EL (cell line): ENCODE measurements at places on chromosomes 1 and 21.
A peak's percentile ranks its signal among the peaks of the same experiment; 100 is the strongest.

DNA sequence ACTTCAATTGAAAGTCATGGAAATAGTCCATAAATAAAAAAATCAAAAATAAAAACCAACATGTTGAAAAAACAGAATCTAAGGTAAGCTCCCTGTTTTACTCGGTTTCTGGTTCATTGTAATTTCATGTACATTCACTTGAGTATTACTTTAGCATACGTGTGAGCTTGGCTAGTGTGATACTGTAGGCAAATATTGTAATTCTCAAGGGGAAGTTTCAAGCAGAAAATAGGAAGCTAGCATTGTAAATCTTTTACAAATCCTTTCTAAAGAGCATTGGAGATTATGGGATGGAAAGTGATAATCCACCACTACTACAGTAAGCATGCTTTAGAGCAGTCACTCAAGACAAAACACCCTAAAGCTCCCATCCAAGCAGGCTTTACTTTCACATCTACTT is 3.3 kb upstream of the LPAR3 start:
- DNase-seq, result no peak

GRCh38 chr1:198443365-198444233 is 96.9 kb downstream of the ATP6V1G3 start:
- DNase-seq, result peak; percentile 93

DNA sequence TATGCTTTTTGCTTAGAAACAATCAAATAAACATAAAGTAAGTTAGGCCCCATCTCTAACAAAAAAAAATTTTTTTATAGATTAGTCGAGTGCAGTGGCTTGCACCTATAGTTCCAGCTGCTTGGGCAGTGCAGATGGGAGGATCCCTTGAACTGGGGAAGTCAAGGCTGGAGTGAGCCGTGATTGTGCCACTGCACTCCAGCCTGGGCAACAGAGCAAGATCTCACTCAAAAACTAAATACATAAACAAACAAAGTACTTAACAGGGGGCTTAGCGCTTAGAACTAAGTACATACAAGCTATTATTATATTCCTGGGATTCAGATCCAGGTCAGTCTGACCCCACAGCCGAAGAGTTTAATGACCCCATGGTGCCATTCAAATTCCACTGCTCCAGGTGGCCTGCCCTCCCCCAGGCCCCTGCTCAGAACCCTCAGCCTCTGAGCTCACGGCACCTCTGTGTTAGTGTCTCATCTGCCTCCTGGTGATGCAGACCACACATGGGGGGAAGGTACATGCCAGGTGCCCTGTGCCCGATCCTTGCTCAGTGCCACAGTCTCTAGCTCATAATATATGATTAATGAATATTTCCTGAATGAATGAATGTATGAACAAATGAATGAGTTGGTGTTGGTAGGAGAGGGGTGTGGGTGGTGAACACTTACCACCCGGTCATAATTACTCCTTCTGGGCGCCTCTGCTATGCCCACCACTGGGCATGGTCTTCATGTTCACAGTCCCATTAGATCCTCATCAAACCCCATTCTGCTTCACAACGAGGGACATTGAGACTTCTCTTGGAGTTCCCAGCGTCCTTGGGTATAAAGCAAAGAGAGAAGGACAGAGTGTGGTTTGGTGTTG is 14.6 kb downstream of the NCMAP start:
- DNase-seq, result no peak

GRCh38 chr1:17617787-17618557 is 78.5 kb downstream of the ARHGEF10L start:
- DNase-seq, result peak; percentile 75

GRCh38 chr1:174324939-174325338 is 122.8 kb upstream of the GPR52 start:
- no peak for DNase-seq

DNA sequence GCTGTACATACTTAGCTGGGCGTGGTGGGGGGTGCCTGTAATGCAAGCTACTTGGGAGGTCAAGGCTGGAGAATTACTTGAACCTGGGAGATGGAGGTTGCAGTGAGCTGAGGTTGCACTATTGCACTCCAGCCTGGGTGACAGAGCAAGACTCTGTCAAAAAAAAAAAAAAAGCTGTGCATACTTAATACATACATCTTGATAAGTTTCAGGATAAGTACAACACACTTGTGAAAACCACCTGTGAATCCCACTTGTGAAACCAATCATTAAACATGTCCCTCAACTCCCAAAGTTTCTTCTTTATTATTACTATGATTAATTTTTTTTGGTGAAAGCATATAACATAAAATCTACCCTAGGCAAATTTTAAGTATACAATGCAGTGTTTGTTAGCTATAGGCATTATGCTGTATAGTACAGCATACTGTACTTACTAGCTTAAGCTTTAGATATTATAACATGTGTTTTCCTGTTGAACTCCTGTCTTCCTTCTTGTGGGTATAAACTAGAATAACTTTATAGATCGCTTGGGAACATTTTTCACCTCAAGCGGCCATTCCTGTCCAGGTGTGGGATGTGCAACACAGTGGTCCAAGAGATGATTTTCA is 41.4 kb downstream of the DISC1 start:
- no peak for DNase-seq
